ENCODE measurements at places on chromosomes 5 and 9.

DNA sequence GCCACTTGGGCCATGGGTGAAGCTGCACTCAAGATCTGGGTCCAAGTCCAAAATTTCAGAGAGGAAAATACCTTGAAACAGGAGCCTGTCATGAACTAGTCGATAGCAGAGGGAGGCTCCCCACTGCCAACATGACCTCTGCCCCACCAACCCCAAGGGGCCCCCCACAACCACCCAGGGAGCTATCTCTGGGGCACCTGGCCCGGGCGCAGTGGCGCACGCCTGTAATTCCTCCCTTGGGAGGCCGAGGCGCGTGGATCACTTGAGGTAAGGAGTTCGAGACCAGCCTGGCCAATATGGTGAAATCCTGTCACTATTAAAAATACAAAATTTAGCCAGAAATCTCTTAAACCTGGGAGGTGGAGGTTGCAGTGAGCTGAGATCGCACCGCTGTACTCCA, 20.1 kb upstream of the HMCN2 start:
- no peak for DNase-seq

- DNase-seq, result no peak
These were observed 149.5 kb downstream of the BAAT start for GRCh38 chr9:101235105-101235866.

DNA sequence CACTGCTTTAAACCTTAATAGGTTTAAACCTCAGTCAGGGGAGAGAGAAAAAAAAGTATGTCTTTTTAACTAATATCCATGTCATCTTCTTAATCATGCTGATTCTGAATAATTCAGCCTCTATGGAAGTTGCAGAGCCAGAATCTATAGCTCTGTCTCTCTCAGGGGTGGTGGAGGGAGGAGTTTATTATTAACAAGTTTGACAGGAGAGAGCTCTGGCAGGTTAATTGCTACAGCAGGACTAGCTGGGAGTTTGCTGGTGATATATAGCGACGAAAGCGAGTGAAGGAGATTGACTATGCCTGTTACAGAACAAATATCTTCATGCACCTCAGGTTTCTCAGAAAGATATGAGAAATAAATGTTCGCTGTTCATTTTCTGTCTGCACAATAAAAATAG, 586.4 kb downstream of the TLE4 start:
- no peak for DNase-seq

- no peak for DNase-seq
These were observed 134.5 kb downstream of the TRIO start for GRCh38 chr5:14277385-14278320.

- no peak for DNase-seq
These were observed 21.6 kb upstream of the ERAP1 start for GRCh38 chr5:96829297-96829696.

DNA sequence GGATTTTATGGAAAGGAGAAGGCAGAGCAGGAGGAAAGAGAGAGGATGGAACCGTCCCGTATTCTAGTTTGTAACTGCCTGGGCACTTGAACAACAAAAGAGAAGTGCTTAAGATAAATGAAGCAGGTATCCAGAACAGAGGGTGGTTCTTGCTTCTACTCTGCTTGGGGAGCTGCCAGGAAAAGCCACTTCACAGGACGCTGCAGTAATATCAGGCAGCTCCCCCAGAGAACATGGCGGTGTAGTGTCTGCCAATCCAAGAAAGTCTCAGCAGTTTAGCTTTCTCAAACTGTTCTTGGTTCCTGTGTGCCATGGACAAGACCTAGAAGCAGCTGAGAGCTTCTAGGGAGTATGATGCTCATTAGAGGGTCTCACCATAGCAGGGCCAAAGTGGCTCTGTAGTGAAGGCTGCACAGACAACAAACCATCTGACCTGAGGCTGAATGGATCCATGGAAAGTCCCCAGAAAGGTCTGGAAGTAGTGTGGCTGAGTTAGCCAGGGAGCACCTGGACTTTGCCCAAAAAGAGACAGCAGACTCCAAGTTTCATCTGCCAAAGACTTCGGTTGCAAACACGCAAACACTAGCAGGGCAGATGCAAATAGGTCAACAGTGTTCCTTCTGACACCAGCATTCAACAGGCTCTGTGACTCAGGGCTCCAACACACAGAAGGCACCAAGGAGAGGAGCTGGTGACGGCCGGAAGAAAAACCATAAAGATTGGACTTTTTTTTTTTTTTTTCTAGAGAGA, 72.2 kb upstream of the TNFSF8 start:
- DNase-seq, result no peak

DNA sequence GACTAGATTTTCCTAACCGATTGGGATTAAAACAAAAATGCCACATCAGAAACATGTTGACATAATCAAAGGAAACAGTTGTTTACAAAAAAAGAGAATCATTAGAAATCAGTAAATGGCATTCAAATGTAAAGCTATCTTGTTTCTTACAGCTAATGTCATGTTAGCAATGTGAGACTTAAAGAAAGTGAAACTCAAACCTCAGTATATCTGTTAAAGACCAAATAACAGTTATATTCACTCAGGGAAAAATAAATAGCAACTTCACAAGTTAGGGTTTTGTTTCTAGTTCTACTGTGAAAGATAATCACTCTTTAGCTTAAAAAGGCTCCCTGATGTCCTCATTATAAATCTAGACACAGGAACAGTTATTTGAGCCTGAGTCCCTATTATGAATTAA, 189.3 kb upstream of the EFNA5 start:
- no peak for DNase-seq

GRCh38 chr9:90795871-90796317, 5.7 kb upstream of the SYK start:
- no peak for DNase-seq

DNA sequence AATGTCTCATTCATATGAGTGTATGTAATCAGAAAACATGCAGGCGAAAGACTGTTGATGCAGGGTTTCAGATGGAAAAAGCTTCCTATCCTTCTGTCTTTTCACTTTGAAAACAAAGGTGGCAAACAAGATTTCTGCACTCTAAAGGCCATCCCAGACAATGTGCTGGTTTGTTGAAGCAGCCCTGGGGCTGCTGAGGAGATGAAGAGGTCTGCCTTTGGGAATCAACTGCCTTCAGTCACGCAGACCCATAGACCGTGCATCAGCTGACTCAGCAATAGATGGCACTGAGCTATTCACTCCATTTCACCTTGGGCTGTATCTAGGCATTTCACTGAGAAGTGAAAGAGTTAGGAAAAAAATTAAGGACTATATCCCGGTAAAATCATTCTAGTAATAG, 60.5 kb upstream of the C5orf46 start:
- no peak for DNase-seq

DNA sequence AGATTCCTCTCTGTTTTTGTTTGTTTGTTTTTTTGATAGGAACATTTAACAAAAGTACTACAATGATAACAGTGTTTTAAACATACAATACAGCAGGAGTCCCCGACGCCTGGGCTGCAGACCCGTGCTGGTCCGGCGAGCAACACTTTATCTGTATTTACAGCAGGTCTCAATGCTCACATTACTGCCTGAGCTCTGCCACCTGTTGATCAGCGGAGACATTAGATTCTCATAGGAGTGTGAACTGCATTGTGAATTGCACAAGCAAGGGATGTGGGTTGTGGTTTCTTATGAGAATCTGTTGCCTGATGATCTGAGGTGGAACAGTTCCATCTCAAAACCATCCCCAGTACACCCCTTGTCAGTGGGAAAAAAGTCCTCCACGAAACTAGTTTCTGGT, 1068.5 kb upstream of the CDH10 start:
- DNase-seq, result no peak

GRCh38 chr9:129465834-129466535, 154.9 kb downstream of the C9orf50 start:
- DNase-seq, result no peak

DNA sequence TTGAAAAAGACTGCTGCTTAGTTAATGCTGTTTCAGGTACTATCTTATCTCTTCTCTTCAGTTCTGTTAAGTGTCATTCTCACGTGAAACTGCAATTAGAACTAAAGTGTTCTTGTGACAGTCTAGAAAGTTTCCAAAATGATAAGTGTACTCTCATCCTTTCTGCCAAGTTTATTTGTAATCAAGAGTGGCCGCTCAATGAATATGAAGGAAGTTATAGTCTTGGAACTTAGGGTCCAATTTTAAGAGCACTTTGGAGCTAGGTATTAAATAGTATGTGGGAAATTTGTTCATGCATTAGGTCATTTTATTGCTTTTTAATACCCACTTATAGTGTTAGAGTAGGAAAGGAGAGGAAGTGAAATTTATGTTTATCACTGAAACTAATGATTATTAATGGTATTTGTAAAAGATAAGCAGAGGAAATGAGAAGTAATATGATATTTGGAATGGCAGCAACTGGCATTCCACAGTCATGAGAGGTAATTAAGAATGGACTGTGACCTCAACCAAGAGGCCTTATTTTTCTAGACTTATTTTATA, 20.4 kb downstream of the XRCC4 start:
- DNase-seq, result no peak

DNA sequence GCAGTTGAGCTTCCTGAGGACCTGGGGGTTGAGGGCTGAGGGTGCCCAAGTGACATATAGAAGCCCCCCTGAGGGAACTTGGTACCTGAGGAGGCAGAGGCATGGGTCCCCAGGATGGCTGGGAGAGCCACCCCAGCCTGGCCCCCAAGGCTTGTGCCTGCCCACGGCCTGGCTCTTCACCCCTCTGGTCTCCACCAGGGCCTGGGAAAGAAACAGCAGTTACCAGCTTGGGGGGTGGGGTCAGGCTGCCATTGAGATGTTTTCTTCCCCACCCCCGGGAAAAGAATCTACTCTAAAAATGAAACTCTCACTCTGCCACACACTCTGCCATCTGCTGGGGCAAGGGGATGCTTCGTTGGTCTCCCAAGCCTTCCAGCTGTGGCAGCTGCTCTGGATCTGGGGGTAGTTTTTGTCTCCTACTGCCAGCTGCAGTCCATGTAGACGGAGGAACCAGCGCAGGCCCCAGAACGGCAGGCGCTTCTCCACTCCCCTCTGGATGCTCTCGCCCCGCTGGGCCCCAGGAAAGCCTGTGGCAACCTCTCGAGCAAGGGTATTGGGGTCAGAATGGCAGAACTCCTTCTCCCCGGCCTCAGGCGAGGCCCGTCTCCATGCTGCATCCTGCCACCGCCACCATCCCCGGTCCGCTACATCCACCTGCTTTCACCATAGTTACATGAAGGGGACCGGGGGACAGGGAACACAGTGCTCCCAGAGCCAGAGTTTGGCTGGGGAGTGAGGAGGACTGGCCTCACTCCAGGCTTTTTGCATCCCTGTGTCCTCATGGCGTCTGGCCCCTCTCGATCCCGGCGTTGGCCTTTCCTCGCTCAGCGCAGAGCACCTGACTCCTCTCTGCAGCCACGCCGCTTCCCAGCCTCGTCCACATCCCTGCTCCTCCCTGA, 123.5 kb downstream of the DAB2IP start:
- DNase-seq, result no peak

GRCh38 chr9:108056805-108057386, 567.3 kb upstream of the KLF4 start:
- DNase-seq, result no peak

- DNase-seq, result no peak
These were observed 235.7 kb upstream of the ELL2 start for GRCh38 chr5:96197347-96197746.

DNA sequence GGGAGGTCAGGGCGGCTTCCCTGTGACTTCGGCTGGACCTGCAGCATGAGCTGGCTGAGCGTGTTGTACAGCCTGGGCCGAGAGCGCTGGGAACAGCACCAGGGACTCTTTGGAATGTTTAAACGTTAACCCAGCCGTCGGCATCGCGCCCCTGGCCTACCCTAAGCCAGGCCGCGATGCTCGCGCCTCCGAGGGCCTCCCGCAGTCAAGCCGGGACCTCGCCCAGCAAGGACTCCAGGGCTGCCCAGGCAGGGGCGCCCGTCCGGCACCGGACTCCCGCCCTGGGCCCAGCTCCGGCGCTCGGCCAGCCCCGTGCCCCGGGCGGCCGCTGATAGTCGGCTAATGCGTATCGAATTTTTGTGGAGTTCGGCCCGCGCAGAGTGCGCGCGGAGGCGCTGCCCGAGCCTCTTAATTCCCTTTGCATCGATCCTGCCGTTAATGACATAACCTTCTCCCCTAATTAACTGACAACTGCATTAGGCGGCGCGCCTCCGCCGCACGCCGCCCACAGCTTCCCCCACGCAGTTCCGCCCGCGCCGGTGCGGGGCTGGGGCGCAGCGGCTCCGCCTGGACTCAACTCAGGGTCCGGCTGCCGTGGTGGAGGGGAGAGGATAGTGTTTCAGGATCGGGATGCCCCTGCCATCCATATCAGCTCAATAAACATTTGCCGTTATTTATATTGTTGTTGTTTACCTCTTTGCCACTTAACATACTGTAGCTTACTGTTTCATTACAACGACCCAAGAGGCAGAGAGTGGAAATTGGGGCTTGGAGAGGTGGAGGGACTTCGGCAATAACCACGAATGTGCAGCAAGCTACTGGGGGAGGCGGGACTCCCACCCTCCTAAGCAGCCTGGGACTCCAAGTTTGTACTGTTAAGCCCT, 28.8 kb upstream of the CDC23 start:
- DNase-seq, result no peak

GRCh38 chr5:158722940-158723339, 376.8 kb downstream of the EBF1 start:
- DNase-seq, result no peak

GRCh38 chr9:106726070-106726815, 136.7 kb upstream of the ZNF462 start:
- no peak for DNase-seq

DNA sequence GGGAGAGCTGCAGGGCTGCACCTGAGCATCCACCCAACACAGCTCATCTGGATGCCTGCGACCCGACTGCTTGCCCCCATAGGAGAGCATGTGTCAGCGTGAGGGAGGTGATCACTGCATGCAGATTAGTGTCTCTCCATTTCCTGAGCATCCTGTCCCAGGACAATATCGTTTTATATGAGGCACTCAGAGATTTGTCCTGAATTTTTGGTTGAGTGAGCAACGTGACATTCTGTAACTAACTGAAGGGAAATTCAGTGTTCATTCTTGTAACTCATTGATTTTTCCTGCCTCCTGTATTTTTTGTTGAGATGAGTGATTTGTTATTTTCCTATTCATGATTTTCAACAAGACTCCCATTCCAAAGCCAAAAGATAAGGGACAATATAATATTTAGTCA, 20.7 kb upstream of the ANKRD34B start:
- DNase-seq, result no peak

GRCh38 chr9:10071579-10071978, 541.2 kb downstream of the PTPRD start:
- no peak for DNase-seq

- DNase-seq, result no peak
These were observed 44.2 kb downstream of the NKD2 start for GRCh38 chr5:1052641-1053390.

- DNase-seq, result no peak
These were observed 114.2 kb upstream of the ADAMTS16 start for GRCh38 chr5:5025774-5026408.

DNA sequence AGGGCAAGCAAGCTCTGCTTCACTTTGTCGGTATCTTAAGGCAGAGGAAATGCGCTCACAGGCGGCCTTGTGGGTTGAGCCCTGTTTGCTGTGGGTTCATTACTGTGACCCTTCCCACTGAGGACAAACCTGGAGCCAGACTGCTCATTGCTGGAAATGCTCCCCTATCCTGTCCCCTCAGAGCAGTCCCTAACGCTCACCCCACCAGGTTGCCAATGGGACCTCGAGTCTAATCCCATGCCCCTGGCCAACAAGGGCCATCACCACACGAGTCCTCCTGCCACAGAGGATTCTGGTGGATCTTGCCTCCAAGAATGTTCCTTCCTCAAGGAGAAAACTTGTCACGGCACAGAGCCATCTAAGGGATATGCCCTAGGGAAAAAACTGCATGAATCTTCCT, 14.6 kb downstream of the IPPK start:
- DNase-seq, result no peak

All from stimulated activated CD8-positive, alpha-beta memory T cell treated with anti-CD3 and anti-CD28 coated beads, Interleukin-4, amount 100 ng/mL, for 1 hour (primary cell).